ENCODE measurements at places on chromosomes 13 and 19.
A peak's percentile ranks its signal among the peaks of the same experiment; 100 is the strongest.

DNA sequence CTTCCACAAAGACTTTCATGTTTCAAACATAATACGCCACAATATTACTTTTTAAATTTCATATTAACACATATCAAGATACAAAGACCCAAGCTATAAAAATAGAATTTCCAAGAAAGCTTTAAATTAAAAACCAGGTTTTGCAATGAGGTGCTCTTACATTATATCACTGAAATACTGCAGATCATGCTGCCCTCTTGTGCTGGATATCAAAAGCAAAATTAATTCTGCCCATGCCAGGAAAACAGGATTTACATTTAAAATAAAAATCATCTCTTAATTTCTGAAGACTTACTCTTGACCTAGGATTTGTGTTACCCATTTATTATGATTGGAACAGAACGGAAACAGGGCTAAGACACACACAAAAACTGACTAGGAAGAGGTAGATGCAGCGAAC, 145.0 kb downstream of the ABCC4 start:
- DNase-seq = no peak

- DNase-seq = peak; percentile 67
Observed at GRCh38 chr19:10896851-10897526, 25.6 kb downstream of the CARM1 start.

GRCh38 chr13:81409284-81409683, 1068.4 kb upstream of the SPRY2 start:
- DNase-seq = no peak

DNA sequence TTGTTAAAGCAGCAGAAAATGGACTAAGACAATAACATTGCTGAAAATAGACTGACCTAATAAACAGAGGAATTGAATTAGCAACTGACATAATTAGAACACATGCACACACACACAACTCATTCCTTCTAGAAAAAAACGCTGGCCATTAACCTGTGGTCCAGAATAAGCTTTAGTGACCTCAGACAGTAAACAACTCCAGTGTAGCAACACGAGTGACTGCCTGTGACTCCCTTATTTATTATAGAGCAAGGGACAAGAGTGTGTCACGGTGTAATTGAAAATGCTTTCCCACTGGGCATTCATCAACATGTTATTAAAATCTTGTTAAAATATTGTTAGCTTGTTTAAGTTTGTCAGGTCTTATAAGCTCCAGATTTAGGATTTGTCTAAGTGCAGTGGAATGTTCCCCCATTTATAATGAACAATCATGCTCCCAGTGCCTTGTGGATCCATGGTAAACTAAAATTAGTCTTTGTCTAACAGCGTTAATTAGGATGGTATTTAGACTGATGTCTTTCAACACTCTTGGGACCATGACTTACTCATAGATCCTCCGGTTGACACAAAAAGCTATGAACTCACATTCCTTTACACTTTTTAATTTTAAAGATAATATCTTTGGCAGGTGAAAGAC, 111.7 kb upstream of the IRS2 start:
- DNase-seq = no peak

GRCh38 chr13:104817271-104817670, 1718.2 kb downstream of the EFNB2 start:
- DNase-seq = no peak

DNA sequence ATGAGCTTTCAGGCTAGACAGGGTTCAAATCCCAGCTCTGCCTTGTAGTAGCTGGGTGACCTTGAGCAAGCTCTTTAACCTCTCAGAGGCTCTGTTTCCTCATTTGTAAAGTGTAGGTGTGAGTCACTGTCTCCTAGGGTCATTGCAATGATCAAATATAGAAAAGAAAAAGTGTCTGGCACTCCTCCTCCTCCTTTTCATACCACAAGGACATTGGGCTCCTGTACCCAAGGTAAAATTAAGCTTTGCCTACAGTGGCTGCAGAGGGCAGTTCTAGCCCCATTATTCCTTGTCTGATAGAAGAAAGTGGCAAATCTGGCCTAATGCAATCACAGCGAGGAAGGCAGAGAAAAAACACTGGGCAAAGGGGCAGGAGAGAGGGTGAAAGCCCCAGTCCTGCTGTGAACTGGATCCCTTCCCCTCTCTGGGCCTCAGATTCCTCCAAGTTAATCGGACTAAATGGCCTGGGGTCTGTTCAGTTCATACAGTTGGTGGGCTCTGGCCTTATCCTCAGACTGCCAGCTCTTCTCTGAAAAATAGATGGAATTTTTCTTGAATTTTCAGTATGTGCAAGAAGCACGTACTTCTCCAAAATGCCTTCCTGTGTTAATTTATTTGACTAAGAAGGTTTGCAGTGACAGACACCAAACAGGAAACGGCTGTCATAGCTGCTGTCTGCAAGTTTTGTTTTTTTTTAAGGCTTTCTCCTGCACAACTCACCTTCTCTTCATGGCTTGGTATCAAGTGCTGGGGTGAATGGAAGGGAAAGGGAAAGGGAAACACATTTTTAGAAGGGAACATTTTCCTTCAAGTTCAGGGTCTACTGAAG, 35.3 kb downstream of the RGCC start:
- DNase-seq = peak; percentile 79

- peak; percentile 77 for DNase-seq
Observed at GRCh38 chr19:1811472-1811894, 593 bp downstream of the ATP8B3 start.

- DNase-seq = no peak
Observed at GRCh38 chr19:32876919-32877285, 7.3 kb upstream of the SLC7A9 start.

- no peak for DNase-seq
Observed at GRCh38 chr13:43597599-43597945, 189.2 kb downstream of the ENOX1 start.

GRCh38 chr13:74768521-74769085, 634.4 kb upstream of the KLF12 start:
- DNase-seq = no peak

DNA sequence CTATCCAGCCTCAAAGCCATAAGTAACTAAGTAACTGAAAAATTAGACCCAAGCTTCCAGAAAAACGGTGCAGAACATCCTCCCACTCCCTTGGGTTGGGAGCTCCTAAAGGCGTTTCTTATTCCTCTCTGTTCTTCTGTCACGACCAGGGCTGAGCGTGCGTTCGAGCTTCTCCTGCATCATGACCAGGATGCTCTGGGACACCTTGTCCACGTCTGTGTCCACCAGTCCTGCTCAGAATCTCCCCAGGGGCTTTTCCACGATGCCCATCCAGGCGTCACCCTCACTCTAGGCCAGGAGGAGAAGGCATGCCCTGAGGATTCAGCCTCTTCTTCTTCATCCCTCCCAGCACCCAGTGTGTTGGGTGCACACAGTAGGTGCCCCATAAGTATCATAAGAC, 37.8 kb upstream of the GAS6 start:
- DNase-seq = no peak

DNA sequence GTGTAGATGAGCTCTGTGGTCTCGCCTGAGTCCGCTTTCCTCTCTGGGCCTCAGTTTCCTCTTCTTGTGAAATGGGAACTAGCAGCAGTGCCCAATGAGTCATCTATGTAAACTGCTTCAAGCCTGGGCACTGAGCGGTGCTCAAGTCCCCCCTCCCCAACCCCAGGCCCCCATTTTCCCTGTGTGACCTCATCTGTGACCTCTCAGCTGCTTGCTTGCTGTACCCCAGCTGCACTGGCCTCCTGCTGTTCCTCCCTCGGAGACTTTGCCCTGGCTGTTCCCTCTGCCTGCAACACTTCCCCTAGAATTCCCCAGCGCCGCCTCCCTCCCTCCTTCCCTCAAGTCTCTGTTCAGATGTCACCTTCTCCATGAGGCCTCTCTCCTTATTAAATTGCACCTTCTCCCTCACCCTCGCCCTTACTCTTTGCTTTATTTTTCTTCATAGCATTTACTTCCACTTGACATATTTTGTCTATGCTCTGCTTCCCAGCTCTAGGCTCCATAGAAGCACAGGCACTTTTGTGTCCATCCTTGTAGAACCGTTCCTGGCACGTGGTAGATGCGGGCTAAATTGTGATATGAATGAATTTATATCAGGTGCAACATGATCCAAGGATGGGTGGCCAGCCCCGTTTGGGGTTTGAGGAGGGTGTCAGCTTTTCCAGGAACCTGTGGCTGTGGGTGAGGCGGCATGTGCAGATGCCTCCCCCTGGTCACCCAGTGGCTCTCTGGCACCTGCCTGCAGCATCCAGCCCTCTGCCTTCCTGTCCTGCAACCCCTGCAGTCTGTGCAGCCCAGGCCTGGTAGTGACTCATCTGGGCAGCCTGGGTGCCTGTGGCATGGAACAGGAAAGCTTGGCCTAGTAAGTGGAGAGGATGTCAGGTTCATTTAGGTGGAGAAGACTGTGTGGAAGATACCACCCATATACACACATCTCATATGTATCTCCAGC, 26.3 kb downstream of the SIPA1L3 start:
- DNase-seq = no peak

DNA sequence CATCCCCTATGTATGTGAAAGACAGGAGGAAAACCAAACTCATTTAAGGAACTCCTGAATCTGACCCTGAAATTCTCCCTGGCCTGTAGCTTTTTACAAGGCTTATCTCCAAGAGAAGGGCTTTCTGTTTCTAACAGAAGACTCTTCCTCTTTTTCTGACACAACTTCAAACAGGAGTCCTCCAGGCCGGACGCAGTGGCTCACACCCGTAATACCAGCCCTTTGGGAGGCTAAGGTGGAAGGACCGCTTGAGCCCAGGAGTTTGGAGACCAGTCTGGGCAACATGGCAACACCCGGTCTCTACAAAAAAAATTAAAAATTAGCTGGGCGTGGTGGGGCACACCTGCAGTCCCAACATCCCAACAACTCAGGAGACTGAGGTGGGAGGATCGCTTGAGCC, 41.9 kb downstream of the CARS2 start:
- DNase-seq = no peak

GRCh38 chr13:97855570-97856303, 97.7 kb upstream of the IPO5 start:
- DNase-seq = peak; percentile 73

DNA sequence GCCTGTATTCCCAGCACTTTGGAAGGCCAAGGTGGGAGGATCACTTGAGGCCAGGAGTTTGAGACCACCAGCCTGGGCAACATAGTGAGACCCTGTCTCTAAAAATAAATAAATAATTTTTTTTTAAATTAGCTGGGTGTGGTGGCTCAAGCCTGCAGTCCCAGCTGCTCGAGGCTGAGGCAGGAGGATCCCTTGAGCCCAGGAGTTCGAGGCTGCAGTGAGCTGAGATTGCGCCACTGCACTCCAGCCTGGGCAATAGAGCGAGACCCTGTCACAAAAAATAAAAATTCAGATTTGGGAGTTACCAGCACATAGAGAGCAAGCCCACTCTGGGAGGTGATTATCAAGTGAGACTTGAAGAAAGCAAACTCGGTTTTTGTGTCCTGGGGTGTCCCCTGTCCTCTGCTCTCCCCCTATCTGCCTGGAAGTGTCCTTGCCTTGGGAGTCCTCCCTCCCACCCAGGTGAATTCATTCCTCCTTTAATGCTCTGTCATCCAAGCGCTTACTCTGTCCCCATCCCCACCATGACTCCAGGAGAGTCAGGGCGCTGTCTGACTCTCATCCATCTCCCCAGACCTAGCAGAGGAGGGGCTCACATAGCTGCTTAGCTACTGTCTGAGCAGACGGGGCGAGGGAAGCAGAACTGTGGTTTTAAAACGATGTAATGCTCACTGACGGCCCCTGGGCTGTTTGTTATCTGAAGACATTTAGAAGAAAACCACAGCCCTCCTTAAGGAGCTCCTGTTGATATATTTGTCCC, 146.8 kb downstream of the STK24 start:
- no peak for DNase-seq

GRCh38 chr19:6062961-6063575, 47.2 kb downstream of the RFX2 start:
- no peak for DNase-seq

- DNase-seq = no peak
Observed at GRCh38 chr19:32622002-32622401, 41.0 kb downstream of the PDCD5 start.

DNA sequence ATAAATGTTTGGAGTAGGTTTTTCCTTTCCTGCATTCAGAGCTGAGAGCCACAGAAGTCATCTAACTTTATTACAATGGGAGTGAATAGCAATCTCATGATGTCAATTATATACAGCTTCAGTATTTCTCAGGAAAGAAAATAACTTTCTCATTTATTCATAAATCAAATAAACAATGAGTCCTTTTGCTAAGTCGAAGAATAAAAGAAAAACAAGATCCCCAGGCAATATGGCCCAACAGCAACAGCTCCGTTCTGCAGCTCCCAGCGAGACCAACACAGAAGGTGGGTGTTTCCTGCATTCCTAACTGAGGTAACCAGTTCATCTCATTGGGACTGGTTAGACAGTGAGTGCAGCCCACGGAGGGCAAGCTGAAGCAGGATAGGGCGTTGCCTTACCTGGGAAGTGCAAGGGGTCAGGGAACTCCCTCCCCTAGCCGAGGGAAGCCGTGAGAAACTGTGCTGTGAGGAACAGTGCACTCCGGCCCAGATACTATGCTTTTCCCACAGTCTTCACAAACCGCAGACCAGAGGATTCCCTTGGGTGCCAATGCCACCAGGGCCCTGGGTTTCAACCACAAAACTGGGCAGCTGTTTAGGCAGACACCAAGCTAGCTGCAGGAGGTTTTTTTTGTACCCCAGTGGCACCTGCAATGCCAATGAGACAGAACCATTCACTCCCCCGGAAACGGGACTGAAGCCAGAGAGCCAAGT, 128.2 kb downstream of the SLITRK1 start:
- DNase-seq = no peak

DNA sequence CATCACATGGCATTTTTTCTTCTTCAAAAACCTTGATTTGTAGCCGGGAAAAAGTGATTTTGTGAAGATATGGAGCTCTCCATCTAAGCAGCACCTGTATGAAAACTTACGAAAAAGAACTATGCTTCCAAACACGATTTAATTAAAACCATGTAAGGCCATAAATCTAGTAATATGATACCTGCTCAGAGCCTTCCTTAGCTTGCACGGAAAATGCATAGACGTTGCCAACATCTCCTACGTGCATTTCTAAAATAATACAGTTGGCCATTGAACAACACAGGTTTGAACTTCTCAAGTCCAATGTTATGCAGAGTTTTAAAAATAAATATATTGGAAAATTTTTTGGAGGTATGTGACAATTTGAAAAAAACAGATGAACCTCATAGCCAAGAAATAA, 59.1 kb upstream of the RNF113B start:
- no peak for DNase-seq

DNA sequence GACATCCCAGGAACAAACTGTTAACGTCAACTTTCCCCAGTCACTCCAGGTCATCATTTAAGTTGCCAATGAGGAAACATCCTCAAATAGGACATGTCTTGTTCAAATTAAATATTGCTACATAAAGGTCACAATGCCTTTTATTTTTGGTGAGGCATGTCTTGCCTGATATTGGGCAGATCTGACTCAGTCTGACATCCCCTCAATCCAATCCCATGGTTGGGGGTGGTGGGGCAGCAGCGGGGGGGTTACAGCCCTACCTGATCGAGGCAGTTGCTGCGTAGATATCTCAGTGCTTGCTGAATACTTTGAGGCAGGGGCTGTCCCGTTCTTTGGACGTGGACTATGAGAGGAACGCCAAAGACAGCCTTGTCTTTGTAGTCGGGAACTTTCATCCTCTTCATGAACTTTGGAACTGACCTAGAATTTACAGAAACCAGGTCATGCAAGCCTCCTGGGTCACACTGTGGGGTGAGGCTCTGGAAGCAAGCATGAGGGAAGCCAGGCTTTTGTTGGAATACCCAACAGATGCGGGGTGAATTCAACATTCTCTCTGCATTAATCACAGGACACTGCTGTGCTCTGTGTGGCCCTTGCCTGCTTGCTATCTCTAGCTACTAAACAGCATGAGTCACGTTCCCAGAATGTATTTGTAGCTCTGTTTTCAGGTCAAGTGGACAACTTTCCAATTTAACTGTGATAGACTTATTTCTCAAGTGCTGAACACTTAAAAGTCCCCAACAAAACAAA, 109.8 kb downstream of the KL start:
- no peak for DNase-seq
